ENCODE measurements at places on chromosomes 11 and 22.
A peak's percentile ranks its signal among the peaks of the same experiment; 100 is the strongest.

- DNase-seq: no peak
Observed at GRCh38 chr11:12073886-12074285, 36.5 kb upstream of the MICAL2 start.

GRCh38 chr11:9158898-9159391 is 67.5 kb upstream of the SCUBE2 start:
- peak; percentile 77 for DNase-seq

DNA sequence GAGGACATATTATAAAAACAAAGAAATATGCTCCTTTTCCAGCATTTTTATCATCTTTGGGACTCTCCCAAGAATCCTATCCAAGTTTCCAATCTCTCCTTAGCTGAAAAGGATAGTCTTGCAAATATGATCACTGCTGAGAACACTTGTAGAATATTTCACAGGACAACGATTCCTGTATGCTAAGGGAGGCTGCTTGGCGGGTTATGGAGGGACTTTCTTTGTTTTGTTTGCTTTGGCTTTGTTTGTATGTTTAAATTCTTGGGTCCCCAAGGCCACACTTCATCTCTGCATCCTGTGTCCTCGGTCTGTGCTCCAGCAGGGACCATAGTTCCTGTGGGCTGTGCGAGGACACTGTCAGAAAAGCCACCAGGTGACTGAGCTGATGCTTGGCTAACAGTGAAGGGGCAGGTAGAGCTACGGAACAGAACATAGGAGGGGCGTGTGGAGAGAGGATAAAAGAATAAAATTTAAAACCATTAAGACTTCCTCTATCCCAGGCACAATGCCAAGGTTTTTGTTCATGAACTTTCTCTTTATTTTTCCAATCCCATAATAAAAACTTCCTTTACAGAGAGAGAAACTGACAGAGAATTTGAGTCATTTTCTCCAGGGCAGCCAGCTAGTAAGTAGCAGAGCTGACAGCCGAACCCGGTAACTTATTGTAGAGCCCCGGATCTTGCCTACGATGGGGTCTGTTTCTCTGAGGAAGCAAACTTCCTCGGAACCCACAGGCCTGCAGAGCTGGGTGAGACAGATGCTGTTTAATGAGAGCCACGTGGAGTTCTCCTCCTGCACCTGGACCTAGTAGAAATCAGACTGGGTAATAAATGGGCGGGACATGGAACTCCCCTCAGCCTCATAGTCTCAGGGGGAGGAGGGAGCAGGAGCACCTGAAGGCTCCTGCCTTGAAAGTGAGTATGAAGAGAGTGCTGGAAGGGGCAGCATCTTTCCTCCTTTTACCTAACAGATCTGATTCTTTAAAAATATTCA is at the start of gene IZUMO1R:
TSS of gene IZUMO1R (plus strand) at position 615 of the 993 bp plus-strand sequence. CDS start 1,057 bp downstream, outside the sequence.
- DNase-seq: peak; percentile 3

DNA sequence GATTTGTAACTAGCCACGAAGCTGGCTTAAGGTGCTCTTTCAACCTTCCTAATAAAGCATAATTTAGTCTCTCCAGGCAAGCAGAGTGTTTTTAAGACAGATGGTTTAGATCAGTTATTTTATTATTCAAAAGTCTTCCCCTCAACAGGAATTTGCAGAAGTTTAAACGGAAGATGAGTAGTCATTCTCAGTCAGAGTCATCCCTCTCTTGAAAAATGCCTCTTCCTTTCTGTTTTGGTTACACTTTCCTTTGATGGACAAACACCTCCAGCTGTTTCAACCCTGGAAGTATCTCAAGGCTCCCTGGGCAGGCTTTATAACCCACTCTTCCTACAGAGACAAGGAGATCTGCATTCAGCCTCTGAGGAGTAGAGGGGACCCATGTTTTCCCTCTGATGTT is 60.3 kb upstream of the POU2AF2 start:
- peak; percentile 60 for DNase-seq

DNA sequence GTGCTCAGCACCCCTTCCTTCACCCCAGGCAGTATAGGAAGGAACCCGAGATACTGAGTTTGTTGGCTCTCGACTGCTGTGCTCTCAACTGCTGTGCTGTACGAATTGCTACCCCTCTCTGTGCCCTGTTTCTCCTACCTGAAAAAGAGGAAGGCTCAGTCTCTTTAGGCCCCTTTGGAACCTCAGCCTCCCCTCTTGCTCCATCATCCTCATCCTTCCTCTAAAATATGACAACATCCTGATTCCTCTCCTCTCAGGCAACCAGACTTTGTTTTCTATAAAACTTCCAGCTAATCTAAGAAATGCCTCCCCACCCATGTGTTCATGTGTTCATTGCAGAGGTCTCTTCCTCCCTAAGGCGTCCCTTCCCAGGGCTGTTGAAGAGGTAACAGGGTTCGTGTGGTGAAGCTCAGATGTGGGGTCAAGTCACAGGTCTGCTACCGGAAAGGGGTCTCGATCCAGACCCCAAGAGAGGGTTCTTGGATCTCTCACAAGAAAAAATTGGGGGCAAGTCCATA is 35.5 kb upstream of the CD82 start:
- no peak for DNase-seq

GRCh38 chr22:44335066-44335839 is 22.5 kb upstream of the SHISAL1 start:
- no peak for DNase-seq

GRCh38 chr22:17774926-17775685 is 837 bp upstream of the BID start:
- DNase-seq: no peak

DNA sequence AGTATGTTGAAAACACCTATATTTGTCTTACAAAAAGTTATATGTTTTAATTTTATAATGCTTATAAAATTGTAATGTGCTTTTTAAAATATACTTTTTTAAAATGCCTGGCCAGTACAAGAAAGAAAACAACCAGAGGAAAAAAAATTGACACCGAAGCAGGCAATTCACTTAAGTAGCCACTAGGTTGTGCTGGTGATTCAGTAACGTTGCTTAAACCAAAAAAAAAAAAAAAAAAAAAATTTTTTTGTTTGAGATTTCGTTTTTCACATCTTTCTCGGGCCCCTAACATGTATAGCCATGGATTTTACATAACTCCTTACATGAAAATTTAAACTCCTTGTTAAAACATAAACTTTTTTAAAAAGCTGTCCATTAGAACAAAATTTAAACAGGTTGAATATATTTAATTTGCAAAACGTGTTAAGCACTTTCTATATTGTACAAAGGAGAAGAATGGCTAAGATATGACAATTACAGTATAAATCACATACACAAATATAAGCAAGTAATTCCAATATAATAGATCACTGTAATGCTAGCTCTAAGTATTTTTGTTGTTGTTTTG is 9.2 kb downstream of the OR8B4 start:
- peak; percentile 65 for DNase-seq

DNA sequence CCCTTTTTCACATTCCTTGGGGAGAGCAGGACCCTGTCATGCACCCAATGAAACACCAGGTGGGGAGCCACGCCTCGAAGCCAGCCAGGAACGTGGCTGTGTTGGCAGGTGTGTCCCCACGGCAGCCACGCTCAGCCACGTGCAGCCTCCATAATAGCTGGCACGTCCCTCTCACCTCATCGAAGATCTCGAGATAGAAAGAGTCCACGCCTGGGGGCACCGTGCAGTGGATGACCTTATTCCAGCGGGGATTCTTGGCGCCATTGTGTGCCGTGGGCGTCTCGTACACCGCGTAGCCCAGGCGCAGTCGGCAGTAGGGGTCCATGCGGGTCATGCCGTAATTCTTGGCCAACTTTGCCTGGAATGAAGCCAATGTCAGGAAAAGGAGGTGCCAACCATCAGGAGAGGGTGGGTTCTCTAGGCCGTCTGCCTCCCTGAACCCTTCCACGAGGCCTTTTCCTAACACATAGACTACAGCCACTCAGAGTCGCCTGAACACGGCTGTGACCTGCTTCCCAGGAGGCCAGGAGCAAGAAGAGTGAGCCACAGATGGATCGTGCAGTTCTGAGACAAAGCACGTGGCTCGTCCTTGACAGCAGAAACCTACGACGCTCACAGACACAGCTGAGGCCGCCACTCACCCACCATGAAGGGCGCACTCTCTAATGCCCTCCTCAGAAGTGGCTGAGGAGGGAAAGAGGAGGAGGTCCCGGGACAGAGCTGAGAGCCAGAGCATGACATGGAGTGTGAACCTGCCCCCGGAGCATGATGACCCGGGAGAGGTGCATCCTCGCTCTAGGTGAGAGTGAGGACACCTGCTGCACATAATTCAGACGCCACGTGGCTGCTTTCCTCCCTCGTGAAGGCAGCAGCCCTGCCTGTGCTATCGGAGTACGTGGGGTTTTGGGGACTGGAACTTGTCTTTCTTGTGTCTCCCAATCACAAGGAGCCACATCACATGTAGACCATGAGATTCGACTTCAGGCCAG is 19.1 kb downstream of the TOLLIP start:
- DNase-seq: no peak

GRCh38 chr11:121431820-121432526 is 20.1 kb upstream of the SORL1 start:
- DNase-seq: no peak

GRCh38 chr11:60786811-60787567 is 1.9 kb downstream of the MS4A10 start:
- peak; percentile 63 for DNase-seq

DNA sequence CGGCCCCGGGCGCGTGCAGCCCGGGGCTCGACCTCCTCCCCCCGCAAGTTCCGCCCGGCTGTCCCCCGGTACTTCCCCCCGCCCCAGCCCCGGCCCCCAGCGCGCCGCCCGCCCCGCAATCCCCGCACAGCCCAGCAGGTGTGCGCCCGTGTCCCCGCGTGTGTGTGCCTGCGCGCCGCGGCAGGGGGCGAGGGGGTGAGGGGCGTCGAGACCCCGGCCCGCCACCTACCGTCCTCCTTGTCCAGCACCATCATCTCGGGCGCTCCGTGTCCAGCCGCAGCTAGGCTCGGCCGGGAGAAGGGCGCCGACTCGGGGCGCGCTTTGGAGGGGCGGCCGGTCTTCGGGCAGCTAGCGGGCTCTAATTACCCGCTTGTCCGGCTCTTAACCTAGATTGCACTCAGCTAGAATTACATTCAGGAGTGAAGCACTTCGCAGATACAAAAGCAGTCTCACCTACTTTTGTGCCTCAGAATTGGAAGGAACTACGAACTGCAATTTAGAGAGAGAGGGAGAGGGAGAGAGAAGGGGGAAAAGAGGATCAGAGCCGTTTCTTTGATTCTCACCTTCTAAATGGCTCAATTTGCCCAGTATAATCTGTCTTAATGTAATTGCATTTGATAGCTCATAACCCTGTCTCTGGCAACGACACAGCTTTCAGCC is 439 bp downstream of the LMO1 start:
- no peak for DNase-seq

GRCh38 chr11:1333091-1333772 is 23.8 kb upstream of the TOLLIP start:
- DNase-seq: no peak

DNA sequence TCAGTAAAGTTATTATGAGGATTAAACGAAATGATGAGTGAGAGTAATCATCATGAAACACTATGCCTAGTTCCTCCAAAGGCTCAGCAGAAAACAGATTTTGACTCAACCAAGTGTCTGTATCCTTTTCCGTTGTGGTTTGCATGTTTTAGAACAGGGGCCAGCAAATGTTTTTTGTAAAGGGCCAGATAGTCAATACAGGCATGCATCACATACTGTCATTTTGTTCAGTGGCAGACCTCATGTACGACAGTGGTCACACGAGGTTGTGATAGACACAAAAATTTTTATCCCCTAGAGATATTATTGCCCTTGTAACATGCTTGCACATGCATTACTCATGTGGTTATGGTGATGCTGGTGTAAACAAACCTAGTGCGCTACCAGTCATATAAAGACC is 81.9 kb upstream of the SLC25A18 start:
- no peak for DNase-seq

- no peak for DNase-seq
Observed at GRCh38 chr11:46674463-46675287, 25.7 kb downstream of the ARHGAP1 start.

GRCh38 chr11:117691218-117691514 is 105.8 kb downstream of the DSCAML1 start:
- DNase-seq: no peak

DNA sequence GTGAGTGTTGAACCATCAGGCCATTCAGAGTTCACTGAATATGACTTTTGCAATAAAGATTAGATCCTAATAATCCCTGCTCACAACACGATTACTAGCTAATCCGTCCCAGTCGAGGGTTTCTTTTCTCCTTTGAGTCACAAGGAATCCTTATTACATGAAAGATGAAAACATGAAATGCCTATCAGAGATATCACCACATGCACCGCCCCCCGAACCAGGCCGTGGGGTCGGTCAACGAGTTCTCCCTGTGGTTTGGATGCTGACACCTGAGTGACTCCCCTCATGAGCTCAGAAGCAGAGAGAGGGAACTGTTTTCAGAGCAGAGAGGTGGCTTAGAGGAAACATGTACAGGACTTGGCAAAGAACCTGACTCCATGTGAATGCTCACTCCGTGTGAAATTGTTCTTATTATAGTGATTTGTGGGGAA is 263.3 kb downstream of the ETS1 start:
- DNase-seq: no peak

- no peak for DNase-seq
Observed at GRCh38 chr11:132551016-132551415, 981.3 kb downstream of the OPCML start.

DNA sequence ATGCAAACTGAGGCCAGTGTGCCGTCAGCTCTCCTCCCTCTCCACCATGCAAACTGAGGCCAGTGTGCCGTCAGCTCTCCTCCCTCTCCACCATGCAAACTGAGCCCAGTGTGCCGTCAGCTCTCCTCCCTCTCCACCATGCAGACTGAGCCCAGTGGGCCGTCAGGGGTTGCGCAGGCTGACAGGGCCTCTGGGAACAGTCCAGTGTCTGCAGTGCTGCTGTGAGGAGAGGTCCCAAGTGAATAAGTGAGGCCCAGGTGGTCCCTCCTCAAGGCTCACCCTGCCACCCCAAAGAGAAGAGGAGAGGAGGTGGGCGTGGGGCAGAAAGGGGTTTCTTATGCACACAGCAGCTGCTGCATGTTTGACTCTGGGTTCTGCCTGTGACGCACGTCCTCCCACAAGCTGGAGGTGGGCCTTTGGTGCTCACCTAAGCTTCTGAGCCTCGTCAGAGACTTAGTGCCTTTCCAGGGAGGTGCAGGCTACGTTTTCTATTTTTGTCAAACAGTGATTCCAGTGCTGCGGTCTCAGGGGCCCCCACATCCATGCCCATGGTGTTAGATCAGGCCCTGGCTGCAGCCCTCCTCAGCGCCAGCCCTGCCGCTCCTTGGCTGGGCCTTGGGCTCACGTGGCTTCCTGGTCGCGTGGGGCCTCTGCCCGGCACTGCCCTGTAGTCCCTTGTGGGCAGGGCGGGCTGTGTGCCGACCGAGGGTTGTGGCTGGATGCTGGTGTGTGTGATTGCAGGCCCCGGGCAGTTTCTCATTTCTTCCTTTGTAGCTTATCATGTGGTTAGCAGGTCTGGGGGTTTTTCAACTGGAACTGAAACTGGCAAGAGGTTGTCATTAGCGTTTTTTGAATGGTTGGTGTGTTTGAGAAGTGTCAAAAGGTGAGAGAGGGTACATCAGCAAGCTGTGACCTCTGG is 7.1 kb downstream of the TPCN2 start:
- no peak for DNase-seq

GRCh38 chr22:44380756-44381486 is 68.2 kb upstream of the SHISAL1 start:
- no peak for DNase-seq

Measured in AG10803 (cell line).